ENCODE measurements at places on chromosomes 16 and 17. TPM values are rescaled to one million over a fixed set of nuclear protein-coding genes. Genes with fewer than 3 reads are reported as not detected.

GRCh38 chr17:80813318-80813717 is 178.3 kb upstream of the CHMP6 start:
- H3K27me3 ChIP-seq = no peaks in the 10 kb centered on the region
- H3K27ac ChIP-seq = no peak overlapping the region
- H3K4me1 ChIP-seq = peaks cover 7% of the 10 kb centered on the region

The KRT24 gene
- total RNA-seq = not detected

The TRPV3 gene
- 0.82 TPM for total RNA-seq

GRCh38 chr17:51435641-51436091 is 175.3 kb downstream of the UTP18 start:
- H3K27ac ChIP-seq = no peak overlapping the region
- no peaks in the 10 kb centered on the region for H3K27me3 ChIP-seq
- H3K4me1 ChIP-seq = no peaks in the 10 kb centered on the region
- no peak for DNase-seq

The HOXB4 gene
- total RNA-seq = 4.0 TPM

DNA sequence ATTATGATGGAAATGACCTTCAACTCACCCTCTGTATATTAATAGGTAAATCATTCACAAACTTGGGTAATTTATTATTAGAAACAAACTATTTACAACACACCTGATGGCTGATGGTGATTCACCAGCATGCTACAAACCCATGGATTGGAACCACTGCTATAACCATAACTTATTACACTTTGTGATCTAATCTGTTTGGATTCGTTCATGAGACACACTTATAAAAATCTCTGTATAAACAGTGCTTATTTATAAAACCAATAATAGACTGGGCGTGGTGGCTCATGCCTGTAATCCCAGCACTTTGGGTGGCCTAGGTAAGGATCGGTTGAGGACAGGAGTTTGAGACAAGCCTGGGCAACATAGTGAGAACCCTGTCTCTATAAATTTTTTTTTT is 16.0 kb downstream of the SMIM36 start:
- H3K4me3 ChIP-seq = no peak overlapping the region
- no peak for DNase-seq
- H3K4me1 ChIP-seq = peaks cover 8% of the 10 kb centered on the region
- H3K27me3 ChIP-seq = no peaks in the 10 kb centered on the region
- no peak overlapping the region for H3K27ac ChIP-seq
- no peaks in the 10 kb centered on the region for H3K36me3 ChIP-seq

GRCh38 chr16:17416461-17417311 is 54.1 kb downstream of the XYLT1 start:
- H3K4me3 ChIP-seq = no peak overlapping the region
- DNase-seq = no peak
- no peak overlapping the region for H3K27ac ChIP-seq
- H3K27me3 ChIP-seq = no peaks in the 10 kb centered on the region
- no peaks in the 10 kb centered on the region for H3K4me1 ChIP-seq

GRCh38 chr16:78317564-78318240 is 218.2 kb downstream of the WWOX start:
- H3K27ac ChIP-seq = no peak overlapping the region
- no peak for DNase-seq
- H3K36me3 ChIP-seq = no peaks in the 10 kb centered on the region
- H3K27me3 ChIP-seq = no peaks in the 10 kb centered on the region
- no peaks in the 10 kb centered on the region for H3K4me1 ChIP-seq
- H3K4me3 ChIP-seq = no peak overlapping the region

GRCh38 chr17:19948116-19948943 is 29.3 kb downstream of the AKAP10 start:
- H3K4me1 ChIP-seq = peaks cover 13% of the 10 kb centered on the region
- H3K4me3 ChIP-seq = no peak overlapping the region
- H3K27me3 ChIP-seq = no peaks in the 10 kb centered on the region
- H3K27ac ChIP-seq = no peak overlapping the region
- no peak for DNase-seq

The ASB16 gene
- 17.0 TPM for total RNA-seq

GRCh38 chr17:81665205-81666091 is 957 bp downstream of the OXLD1 start:
- H3K27me3 ChIP-seq = no peaks in the 10 kb centered on the region
- DNase-seq = no peak
- H3K27ac ChIP-seq = peak overlapping the region; percentile 90
- no peaks in the 10 kb centered on the region for H3K36me3 ChIP-seq

GRCh38 chr17:60960398-60961065 is 282.9 kb downstream of the BCAS3 start:
- no peak overlapping the region for H3K27ac ChIP-seq
- no peak overlapping the region for H3K4me3 ChIP-seq
- no peaks in the 10 kb centered on the region for H3K27me3 ChIP-seq
- no peaks in the 10 kb centered on the region for H3K4me1 ChIP-seq
- H3K36me3 ChIP-seq = no peaks in the 10 kb centered on the region
- no peak for DNase-seq

GRCh38 chr16:85480727-85481101 is 132.4 kb upstream of the GSE1 start:
- DNase-seq = no peak
- H3K4me1 ChIP-seq = no peaks in the 10 kb centered on the region
- H3K4me3 ChIP-seq = no peak overlapping the region
- no peaks in the 10 kb centered on the region for H3K27me3 ChIP-seq
- peak overlapping the region; percentile 16 for H3K27ac ChIP-seq

- no peak overlapping the region for H3K4me3 ChIP-seq
- no peaks in the 10 kb centered on the region for H3K27me3 ChIP-seq
- H3K36me3 ChIP-seq = no peaks in the 10 kb centered on the region
- H3K27ac ChIP-seq = no peak overlapping the region
- DNase-seq = no peak
Measured at GRCh38 chr16:59697236-59697635, 963.1 kb upstream of the GOT2 start.

- peak overlapping the region; percentile 55 for H3K27ac ChIP-seq
- H3K36me3 ChIP-seq = no peaks in the 10 kb centered on the region
- no peaks in the 10 kb centered on the region for H3K27me3 ChIP-seq
- no peak for DNase-seq
Measured at GRCh38 chr17:19448341-19449268, 37.6 kb downstream of the RNF112 start.

GRCh38 chr17:43351691-43352090 is 47.1 kb upstream of the ARL4D start:
- H3K4me1 ChIP-seq = peaks cover 48% of the 10 kb centered on the region
- H3K4me3 ChIP-seq = no peak overlapping the region
- H3K27me3 ChIP-seq = no peaks in the 10 kb centered on the region
- DNase-seq = no peak
